ENCODE measurements at places on chromosomes 13 and 19.

- DNase-seq = no peak
These were observed 53.8 kb upstream of the RCBTB2 start for GRCh38 chr13:48586591-48587103.

GRCh38 chr19:964761-965694 lies 19.1 kb upstream of the WDR18 start:
- peak; percentile 59 for DNase-seq

DNA sequence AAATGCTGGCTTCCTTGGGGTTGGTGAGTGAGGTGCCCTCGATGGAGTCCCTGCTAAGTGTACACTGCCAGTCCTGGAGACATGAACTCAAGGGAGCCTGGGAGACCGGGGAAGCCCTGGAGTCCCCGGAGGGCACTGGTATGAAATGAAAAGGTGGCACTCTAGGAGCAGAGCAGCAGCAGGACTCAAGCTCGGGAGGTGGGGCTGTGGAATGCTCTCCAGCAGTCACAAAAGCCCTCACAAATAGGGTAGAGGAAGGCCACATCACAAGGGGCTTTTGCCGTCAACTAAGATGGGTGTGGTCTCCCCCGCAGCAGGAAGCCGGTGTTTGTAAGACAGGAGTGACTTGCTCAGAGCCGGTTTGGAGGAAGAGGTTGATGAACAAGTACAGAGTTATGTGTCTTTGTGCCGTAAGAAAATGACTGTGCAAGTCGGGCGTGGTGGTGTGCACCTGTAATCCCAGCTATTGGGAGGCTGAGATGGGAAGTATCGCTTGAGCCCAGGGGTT lies 19.3 kb downstream of the CCNE1 start:
- DNase-seq = peak; percentile 70

DNA sequence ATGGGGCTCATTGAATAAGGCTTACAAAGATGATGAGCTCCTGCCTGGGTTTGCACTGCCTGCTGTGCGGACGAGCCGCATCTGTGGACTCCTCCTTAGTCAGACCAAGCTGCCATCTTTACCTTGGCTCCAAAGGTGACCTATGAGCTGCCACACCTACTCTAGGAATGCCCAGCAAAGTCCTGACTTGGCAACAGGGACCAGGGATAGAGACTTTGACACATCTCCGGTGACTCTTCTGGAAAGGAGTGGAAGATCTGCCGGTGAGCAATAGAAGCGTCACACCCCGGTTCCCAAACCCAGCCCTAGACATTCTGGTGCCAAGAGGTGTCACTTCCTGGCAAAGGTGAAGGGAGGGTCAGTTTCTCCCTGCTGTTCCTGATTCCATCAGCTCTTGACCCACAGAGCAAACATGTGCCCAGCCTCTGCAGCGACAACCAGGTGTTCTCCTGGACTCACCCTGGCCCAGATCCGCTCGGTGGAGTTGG lies 50.2 kb upstream of the GTF3A start:
- no peak for DNase-seq

- DNase-seq = peak; percentile 21
These were observed 133.7 kb downstream of the RAP2A start for GRCh38 chr13:97567510-97568243.

- no peak for DNase-seq
These were observed 6.1 kb downstream of the SLC35E1 start for GRCh38 chr19:16566161-16566560.

- DNase-seq = peak; percentile 43
These were observed 108.6 kb downstream of the COL4A2 start for GRCh38 chr13:110415669-110416068.

- DNase-seq = no peak
These were observed 5.3 kb downstream of the PRKACA start for GRCh38 chr19:14112051-14112808.

GRCh38 chr13:35714121-35714520 lies 237.6 kb upstream of the MAB21L1 start:
- no peak for DNase-seq

DNA sequence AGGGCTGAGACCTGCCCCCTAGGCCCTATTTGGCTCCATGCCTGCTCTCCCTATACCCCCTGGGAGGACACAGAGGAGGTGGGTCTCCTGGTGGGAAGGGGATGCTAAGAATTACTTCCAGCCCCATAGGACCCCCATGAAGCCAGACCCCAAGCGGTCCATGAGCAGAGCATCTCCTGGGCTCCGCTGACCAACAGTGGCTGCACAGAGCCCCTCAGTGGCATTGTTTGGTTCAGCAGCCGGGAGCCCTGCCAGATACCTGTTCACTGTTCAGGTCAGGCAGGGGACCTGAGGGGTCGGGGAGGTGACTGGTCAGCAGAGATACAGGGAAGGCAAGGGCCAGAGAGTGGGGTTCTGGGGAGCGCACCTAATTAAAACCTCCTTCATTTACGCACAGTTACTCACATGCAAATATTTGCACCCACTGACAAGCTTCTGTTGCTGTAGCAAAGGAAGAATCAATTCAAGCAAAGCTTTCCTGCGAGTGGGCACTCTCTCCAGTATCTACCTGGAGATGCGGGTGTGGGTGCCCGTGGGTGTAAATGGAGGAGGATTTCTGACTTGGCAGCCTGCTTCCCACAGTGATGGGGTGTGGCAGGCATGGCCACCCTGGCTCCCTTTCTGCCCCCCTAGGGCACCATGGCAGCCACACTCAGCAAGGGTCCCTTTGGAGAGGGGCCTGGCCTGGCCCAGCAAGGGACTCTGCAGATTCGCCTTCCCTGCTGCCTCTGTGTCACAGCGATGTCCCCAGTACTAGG lies 83.5 kb downstream of the CHST8 start:
- DNase-seq = no peak

- DNase-seq = no peak
These were observed 3.3 kb downstream of the GZMM start for GRCh38 chr19:547117-547516.

GRCh38 chr19:22137791-22138190 lies 59.0 kb downstream of the ZNF676 start:
- DNase-seq = no peak

DNA sequence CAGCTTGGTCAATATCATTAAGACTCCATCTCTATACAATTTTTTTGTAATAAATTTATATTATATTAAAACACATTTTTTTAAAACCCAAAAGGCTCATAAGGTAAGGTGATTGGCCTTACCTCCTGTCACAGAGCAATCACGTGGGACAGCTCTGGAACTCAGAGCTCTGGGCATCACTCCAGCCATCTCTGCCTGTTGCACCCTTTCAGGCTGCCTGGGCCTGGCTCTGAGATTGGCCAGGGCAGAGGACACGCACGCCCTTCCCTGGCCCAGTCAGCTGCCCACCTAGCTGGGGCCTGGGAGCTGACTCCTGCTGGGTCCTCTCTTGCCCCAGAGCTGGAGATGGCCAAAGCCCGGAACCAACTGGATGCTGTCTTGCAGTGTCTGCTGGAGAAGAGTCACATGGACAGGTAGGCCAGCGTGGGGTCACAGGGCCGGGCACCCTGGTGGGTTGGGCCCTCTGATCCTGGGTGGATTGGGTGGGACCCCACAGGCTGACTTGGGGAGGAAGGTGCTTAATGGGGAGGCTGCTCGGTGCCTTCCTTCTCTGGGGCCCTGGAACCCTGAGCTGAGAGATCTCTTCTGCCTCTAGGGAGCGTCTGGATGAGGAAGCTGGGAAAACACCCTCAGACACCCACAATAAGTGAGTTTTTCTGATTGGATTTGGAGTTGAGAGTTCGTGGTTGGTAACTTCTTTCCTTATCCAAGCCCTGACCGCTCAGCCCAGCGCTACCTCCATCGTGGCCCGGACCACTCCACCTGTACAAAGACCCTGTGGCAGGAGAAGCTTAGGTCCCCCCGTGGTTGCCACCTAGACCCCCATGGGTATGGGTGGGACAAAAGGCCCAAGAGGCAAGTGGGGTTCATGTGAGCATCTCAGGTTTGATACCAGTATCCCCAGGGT lies 3.7 kb downstream of the LIN37 start:
- DNase-seq = no peak

GRCh38 chr19:33578697-33579096 lies 43.1 kb upstream of the CHST8 start:
- no peak for DNase-seq

- DNase-seq = peak; percentile 2
These were observed 661 bp downstream of the FREM2 start for GRCh38 chr13:38687246-38688229.

GRCh38 chr13:70619936-70620335 lies 511.7 kb upstream of the KLHL1 start:
- no peak for DNase-seq

DNA sequence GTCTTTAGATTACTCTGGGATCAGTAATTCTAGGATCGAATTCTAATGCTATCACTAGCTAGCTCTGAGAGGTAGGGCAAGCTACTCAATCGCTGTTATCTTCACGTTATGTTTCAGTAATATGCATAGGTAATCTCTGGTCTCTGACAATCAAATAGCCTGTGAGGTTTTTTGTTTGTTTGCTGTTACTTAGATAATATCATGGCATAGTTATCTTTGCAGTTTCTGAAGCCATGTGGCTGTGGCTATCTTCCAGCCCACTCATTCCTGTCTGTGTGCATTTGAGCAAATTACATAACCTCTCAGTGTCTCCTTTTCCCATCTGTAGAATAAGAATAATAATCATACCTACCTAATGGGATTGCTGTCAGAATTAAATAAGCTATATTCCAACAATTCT lies 330.2 kb downstream of the PCDH9 start:
- DNase-seq = no peak

DNA sequence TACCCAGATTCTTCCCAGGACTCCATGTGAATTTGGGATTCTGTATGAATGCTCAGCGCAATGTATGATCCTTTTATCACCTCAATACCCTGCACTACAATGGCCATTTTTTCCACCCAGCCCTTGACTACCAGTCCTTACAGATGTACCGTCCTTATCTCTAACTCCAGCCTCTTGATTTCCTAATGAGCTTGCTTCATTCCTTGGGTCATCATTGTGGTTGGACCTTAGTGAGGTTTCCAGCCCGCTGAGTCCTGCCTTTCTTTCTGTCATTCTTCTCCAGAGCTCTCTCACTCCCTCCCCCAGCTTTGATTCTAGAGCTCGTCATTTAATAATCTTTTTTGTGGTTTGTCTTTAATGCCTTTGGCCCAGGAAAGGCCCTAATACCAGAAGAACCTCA lies 438.5 kb downstream of the ZNF536 start:
- DNase-seq = no peak

GRCh38 chr13:35566340-35566739 lies 89.9 kb upstream of the MAB21L1 start:
- peak; percentile 10 for DNase-seq

- no peak for DNase-seq
These were observed 358.9 kb downstream of the DLEU7 start for GRCh38 chr13:50484472-50485113.

All from ELR (cell line).